ENCODE measurements at places on chromosomes 4 and X. TPM values are rescaled to one million over a fixed set of nuclear protein-coding genes. Genes with fewer than 3 reads are reported as not detected.
A peak's percentile ranks its signal among the peaks of the same experiment; 100 is the strongest.

GRCh38 chr4:73777612-73778011 is 37.2 kb downstream of the CXCL8 start:
- DNase-seq, result peak; percentile 12

DNA sequence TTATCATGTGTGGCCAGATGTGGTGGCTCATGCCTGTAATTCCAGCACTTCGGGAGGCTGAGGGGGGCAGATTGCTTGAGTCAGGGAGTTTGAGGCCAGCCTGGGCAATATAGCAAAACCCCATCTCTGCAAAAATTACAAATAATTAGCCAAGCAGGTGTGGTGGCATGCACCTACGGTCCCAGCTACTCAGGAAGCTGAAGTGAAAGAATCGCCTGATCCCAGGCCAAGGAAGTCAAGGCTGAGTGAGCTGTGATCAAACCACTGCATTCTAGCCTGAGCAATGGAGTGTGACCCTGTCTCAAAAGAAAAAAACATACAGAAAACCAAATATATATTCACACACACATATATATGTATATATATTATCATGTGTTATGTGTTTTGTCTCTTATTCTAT is 15.0 kb downstream of the APELA start:
- no peak for DNase-seq

DNA sequence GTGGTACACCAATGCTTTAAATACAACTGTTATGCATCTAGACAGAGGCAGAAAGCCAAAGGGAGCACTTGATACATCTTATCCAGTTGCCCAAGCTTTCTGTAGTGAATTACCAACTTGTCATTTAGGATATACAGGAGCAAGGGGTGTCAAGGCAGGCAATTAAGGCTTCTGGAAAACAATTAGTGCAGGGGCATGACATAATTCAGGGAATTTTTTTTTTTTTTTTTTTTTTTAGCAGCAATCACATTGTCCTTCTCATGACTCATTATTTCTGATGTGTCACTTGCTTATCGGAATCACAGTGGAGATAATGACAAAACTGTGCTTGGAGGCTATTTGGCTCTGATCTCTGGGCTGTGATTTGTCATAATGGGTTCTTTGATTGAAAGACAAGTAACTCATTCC is 259.5 kb downstream of the ARHGAP24 start:
- DNase-seq, result peak; percentile 20

MAGED4 gene
- 2.1 TPM for polyA plus RNA-seq

DNA sequence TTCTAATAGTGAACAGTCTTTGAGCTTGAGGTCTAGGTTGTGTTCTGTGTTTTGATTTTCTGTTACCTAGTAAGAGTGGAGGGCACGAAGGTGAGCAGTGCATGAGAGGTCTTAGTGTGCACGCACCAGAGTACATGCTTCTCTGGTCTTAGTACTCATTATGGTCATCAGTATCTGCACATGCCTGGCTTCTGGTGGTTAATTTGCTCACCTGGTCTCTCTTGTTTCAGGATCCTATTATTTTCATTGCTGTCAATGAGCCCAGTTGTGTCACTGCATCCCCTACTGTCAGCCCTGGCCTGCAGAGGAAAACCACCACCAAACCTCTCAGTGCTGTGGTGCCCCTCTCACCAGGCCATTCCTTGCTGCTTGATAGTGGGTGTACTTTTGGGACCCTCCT is 54.8 kb downstream of the NSUN7 start:
- no peak for DNase-seq

GRCh38 chrX:45768666-45769236 is 568.1 kb upstream of the DIPK2B start:
- no peak for DNase-seq

DNA sequence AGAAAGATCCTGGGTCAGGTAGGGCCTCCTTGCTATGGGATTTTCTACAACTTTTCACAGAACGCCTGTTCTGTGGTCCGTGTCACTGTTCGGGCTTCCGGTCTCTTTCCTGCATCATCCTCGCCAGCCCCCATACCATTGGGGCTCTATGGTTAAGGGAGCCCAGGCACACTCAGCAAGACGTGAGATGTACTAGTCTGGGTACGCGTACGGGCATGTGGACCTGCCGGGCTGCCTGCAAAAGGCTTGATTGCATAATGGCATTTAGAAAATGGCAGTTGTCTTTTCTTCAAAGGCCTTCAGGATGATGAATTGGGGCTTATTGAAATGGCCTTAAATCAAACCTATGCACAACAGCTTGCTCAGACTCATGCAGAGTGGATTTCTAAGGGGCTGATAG is 86.7 kb downstream of the CNGA2 start:
- DNase-seq, result no peak

- DNase-seq, result peak; percentile 3
Observed at GRCh38 chr4:116180157-116180601, 905.2 kb downstream of the TRAM1L1 start.

DNA sequence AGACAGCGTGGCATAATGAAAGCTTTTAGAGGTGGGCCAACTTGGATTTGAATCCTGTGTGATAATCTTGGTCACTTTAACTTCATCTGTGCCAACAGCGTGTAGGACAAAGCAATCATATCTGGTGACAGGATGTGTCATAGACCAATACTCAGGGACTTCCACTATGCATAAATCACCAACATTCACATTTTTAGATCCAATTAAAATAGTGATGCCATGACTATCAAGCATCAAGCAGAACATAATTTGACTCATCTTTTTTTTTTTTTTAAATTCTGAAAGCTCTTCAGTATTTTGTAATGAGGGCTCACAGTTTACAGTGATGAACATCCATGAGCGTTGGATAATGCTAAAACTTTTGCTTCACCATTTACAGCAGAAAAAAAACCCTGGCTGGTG is 27.3 kb upstream of the RAPGEF2 start:
- DNase-seq, result peak; percentile 20

DNA sequence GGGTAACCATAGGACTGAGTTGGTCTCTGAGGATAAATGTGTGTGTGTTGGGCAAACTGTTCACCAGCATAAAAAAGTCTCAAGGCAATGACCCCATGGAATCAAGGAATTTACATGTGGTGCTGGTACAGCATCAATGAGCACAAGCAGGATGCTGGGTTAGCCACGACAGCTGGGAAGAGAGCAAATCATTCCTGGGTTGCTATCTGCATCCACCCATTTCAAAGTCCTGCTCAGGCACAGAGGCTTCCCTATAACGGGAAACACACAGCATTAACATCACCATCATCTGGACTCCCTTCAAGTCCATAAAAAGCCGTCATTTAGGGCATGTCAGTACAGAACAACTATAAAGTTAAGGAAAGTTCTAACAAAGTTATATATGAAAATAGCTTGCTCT is 41.6 kb downstream of the CCDC149 start:
- DNase-seq, result peak; percentile 41

- peak; percentile 71 for DNase-seq
Observed at GRCh38 chr4:47315346-47315745, 148.2 kb downstream of the COMMD8 start.

LRP2BP gene
- polyA plus RNA-seq, result 0.09 TPM

PCDH19 gene
- not detected for polyA plus RNA-seq

RHOXF1 gene
- not detected for polyA plus RNA-seq

MUC7 gene
- polyA plus RNA-seq, result not detected

GRCh38 chr4:145545538-145546174 is 64.0 kb downstream of the SMAD1 start:
- DNase-seq, result peak; percentile 95

- no peak for DNase-seq
Observed at GRCh38 chr4:122762520-122762919, 30.0 kb downstream of the BBS12 start.

GRCh38 chr4:109414938-109415337 is 18.7 kb upstream of the SEC24B start:
- no peak for DNase-seq

DNA sequence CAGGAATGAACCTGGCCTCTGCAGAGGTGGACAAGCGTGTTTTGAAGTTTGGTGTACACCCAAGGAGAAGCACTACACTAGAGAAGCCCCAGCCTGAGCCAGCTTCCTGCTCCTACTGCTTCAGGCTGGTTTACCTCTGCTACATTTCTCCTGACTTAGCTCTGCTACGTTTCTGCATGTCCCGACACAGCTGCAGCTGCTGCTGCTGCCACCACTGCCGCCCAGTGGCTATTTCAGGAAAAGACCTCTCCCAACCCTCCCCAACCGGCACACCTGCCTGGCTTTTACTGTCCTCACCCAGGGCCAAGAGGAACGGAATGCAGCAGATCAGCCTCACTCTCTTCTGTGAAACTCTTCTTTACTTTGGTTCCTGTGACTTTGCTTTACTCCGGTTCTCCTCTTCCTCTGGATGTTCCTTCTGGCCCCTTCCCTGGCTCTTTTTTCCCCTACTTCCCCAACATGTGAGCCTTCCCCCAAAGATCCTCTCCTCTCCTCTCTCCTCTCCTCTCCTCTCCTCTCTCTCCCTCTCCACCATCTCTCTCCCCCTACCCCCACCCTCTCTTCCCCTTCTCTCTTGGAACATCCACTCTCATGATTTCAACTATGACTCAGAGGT is 3.1 kb upstream of the P2RY4 start:
- peak; percentile 16 for DNase-seq

- peak; percentile 60 for DNase-seq
Observed at GRCh38 chr4:15653864-15654592, 1.1 kb downstream of the FBXL5 start.

- DNase-seq, result no peak
Observed at GRCh38 chrX:39174241-39174771, 373.0 kb downstream of the MID1IP1 start.

DNA sequence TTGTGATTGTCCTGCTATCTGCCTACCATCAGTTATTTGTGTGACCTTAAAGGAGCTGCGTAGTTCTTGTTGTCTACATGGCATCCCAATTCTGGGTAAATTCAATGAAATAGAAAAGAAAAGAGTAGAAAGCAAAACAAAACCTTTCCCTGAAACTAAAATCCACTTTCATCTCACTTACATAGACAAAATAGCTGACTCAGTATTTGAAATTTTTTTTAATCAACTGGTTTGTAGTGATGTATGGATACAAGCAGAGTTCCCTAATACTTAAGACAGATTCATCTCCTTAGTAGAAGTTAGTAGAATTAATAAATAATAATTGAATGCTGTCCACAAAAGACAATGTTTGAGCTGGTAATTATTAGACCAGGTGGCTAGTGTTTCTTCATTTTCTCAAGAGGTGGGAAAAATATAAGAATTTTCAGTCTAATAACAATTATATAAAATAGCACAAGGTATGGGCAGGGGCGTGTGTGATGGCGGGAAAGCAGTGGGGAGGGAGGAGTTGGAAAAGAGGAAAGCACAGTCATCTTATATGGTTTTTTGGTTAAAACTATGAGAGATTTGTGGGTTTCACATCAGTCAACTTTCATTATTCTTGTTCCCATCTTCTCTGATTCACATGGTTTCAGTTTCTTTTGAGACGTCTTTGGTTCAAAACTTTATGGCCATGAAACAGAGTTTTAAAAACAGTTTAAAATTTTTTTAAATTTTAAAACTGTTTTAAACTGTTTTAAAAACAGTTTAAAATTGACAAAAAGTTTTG is 275.2 kb downstream of the SPRY1 start:
- DNase-seq, result no peak

- DNase-seq, result no peak
Observed at GRCh38 chrX:2848871-2849301, 20.2 kb downstream of the GYG2 start.

DNA sequence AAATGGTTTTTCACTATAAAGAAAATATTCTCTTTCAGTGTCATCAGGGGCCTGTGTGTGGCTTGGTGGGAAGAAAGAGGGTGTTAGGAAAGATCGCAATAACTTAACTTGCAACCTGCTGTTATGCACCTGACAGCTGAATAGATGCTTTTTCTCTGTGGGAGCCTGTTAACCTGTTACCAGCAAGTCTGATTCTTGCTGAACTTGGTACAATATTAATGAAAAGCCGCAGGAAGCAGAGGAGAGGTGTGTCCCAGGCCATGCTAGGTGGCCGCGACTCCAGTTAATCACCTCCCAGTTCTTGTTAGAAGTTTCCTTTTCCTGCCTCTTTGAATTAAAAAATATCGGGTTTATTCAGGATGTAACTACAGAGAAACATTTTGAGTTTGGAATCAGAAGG is 494.8 kb upstream of the AGA start:
- DNase-seq, result no peak

GRCh38 chr4:42404001-42404400 is 6.7 kb downstream of the SHISA3 start:
- DNase-seq, result no peak

GRCh38 chr4:47278631-47279030 is 184.9 kb downstream of the COMMD8 start:
- no peak for DNase-seq

MAGEB17 gene
- not detected for polyA plus RNA-seq

PABPC1L2A gene
- not detected for polyA plus RNA-seq

- no peak for DNase-seq
Observed at GRCh38 chr4:118190903-118191302, 156.6 kb downstream of the NDST3 start.

GRCh38 chr4:142473218-142473959 is 372.7 kb downstream of the INPP4B start:
- no peak for DNase-seq

- peak; percentile 85 for DNase-seq
Observed at GRCh38 chrX:104419211-104419610, 146.8 kb upstream of the IL1RAPL2 start.

DNA sequence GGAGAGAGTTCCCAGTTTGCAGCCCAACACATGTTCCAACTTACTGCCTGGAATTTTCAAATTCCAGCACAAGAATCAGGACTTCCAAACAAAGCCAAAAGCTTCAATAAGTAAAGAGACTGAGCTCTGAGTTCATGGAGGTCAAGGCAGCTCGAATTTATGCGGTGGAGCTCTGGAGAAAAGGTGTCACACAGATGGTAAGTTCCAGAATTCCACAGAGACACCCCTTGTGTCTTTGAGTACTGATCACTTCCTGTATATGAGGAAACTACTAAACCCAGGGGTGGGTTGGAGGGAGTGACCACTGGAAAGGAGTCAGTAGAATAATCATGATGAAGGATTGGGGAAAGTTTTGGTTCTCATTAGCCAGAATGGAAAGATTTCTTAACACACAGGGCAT is 118.5 kb upstream of the GUCY1A1 start:
- no peak for DNase-seq
